ENCODE measurements at places on chromosomes 13 and 19.

DNA sequence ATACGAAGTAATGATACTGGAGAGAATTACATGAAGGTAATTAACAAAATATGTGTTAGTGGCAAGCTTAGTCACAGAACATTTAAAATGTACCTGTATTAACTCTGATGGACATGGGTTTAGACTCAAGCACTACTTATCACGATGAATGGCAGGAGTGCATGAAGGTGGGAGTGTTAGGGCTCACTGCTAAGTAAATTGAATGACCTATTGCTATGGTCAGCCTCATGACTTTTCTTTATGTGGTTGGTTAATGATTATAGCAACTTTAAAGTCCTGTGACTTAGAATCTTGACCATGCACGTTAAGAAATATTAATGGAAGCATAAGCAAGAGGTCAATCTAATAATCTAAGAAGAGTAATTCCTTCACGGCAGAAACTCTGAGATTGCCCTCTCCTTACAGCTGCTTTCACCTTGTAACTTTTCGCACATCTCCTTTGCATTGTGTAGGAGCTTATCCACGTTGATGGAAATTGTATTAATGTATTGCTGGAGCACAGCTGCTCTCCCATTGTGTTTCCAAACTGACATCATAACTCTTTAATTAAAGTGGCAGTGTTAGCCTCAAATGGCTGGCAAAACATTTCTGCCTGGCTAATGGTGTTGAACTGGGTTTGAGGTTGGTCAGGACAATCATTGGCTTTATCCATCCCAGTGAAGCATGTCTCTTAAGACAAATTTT, 114.5 kb downstream of the RXFP2 start:
- no peak for DNase-seq

- no peak for DNase-seq
These were observed 487.6 kb downstream of the EFNB2 start for GRCh38 chr13:106047859-106048258.

DNA sequence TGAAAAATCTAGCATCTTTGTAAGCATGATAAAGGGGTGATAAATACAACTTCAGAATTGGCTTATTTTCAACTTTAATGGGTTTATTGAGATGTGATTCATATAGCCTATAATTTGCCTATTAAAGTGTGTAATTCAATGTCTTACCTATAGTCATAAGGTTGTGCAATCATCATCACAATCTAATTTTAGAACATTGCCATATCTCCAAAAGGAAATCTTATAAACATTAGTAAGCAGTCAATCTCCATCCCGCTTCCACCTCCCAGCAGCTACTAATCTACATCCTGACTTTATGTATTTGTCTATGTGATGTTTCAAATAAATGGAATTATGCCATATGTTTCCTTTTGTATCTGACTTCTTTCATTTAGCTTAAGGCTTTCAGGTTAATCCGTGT, 145.2 kb upstream of the KLHL1 start:
- DNase-seq = no peak

DNA sequence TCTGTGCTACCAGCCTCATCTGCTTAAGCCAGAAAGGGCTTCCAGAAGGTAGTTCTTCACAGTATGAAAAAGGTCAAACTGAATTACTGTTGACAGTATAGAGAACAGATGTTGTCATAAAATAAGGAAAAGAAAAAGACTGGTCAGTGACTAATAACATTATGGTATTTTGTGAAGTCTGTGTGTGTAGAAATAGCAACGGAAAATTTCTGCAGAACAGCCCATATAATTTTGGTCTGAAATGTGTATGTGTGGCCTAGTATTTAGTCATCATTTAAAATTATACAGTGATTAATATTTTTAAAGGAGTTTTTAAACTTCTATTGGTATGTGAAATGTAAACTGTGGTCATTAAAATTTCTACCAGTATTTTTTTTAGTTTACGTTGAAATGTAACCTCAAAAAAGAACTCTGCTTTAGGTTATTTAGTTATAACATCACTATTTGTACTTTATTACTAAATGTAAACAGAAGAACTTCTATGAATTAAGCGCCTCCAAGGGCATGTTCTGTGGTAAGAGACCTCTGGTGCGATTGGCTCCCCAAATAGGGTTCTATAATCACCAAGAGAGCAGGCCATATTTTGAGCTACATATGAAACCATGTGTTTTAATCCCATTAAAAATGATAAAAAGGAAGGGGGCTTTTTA, 3.3 kb upstream of the GPR183 start:
- peak; percentile 83 for DNase-seq

GRCh38 chr19:2345794-2346663, 14.0 kb upstream of the TMPRSS9 start:
- DNase-seq = no peak

- DNase-seq = no peak
These were observed 99.4 kb downstream of the WASF3 start for GRCh38 chr13:26656919-26657318.

GRCh38 chr13:21047591-21048282, 13.6 kb downstream of the LATS2 start:
- DNase-seq = no peak

DNA sequence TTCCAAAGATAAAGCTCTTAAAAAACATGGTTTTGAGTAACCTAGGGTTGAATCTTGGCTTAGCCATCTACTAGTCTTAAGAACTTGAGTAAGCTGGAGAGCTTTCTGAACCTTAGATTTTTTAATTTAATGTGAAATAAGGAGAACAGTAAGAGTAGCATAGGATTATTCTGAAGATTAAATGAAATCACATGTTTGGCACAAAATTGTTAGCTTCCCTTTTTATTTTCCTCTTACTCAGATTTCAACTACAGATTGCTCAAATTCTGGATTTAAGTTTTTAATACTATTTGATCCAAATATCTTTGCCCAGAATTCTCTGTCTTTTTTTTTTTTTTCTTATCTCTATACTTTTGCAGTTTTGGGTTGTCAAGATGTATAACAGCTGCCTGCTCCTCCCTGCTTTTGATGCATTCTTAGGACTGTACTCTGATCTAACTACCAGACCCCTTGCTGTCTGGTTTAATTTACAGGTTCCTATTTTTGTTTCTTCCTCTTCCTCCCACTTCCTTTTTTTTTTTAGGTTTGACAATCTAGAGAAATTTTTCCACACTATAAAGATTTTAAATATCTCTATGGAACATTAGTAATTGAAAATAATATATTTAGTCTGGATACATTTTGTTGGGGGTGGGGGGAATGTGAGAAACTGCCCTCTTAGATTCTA, 12.3 kb downstream of the POMP start:
- DNase-seq = no peak

GRCh38 chr19:15475169-15475568, 4.1 kb downstream of the PGLYRP2 start:
- no peak for DNase-seq

GRCh38 chr13:80458543-80458942, 117.6 kb upstream of the SPRY2 start:
- no peak for DNase-seq

DNA sequence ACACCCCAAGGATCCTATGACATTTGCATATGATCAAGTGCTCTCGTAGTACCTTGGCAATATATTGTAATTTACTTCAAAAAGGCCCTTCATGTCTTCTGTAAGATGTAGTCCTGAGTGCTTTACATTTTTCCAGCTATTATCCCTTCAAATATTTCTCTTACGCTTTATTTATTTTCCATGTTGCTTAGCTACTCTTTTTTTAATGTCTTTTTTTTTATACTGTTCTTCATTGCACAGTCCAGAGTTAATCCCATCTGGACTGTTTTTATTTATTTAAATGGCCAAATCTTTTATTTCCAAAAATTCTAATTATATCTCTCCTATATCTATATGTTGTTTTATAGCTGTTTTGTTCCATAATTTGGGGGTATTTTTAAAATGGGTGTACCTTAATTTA, 371.3 kb downstream of the SLC7A1 start:
- no peak for DNase-seq

DNA sequence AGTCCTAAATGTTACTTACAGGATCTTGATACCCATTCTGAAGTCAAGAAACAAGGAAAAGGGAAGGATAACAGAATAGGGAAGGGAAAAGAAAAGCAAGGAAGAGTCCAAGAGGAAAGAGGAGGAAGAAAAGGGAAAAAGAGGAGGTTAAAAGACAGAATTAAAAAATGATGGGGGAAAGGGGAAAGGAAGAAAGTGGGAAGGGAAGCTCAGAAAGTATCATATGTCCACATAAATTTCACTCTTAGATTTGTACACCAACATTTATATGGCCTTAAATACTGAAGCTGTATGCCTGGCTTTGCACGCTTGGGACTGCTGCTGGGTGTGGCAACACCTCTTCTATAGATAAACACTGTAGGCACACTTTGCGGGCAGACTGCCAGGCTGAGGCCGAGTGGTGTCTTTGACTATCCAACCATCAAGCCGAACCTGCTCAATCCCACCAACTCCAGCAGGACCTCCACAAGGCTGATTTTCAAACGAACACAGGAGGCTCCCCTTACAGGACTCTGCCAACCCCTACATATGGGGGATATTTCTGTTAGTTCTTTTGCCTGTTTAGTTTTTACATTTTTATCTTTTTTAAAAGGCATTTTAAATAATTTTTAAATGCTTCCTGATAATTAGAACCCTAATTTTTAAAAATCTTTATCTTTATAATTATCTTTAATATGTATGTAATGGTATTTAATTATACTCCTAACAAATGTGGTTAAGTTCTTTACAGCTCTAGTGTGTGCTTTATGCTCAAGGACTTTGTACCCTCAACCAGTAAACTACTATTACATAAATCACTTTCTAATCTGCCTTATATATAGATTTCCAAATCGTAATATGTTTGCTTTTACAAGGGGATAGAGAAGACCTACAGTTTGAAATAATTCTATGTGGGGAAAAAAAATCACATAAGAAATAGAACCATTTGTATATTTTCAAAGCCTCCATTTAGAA, 154.2 kb downstream of the DIAPH3 start:
- DNase-seq = no peak

DNA sequence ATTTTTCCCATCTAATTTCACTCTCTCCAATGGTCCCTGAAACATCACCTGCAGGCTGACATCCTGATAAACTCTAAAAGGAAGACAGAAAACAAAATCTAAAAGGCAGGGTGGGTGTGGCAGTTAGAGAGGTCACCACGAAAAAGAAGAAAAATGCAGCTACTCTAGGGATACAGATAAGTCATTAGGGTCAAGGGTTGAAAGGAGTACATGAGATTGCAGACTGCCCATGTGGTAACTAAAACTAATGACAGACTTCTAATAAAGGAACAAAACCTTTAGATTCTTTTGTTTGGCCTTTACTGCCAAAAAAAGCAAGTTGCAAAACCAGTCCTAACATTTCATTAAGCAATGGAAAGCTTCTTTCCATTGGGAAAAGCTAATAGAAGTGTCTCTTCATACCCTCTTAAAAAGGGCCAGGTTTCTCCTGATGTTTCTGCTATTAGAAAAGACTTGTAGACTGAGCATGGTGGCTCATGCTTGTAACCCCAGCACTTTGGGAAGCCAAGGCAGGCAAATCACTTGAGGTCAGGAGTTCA, 31.0 kb downstream of the THSD1 start:
- no peak for DNase-seq

- no peak for DNase-seq
These were observed 14.7 kb upstream of the SLC25A30 start for GRCh38 chr13:45432737-45433380.

DNA sequence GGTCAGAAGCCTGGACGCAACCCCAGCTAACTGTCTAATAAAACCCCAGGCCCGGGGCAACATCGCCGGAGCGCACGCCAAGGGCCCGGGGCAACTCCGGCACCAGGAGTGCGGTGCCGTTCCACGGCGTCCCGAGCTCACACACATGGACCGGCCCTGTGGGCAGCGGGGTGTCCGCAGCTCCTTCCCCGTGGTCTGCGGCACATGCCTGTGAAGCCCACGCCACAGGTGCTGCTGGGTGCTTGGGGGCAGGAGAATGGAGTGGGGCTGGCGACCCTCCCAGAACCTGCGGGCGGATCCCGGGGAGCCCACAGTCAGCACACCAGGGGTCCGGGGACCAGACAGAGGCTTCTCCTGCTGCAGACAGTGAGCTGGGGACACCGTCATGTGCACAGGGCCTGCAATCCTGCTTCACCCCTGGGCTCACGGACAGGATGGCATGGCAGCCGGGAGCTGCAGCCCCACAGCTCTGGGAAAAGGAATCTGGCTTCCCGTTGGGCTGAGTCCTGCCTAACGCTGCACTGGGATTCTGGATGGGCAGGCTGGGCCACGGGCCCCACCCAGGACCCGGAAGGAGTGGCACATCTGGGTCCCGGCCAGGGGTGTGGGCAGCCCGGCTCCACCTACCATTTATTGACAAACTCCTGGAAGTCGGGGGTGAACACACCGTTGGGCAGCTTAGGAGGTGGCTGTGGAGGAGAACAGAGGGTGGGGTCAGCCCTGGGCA, 28.2 kb upstream of the ZBTB7A start:
- no peak for DNase-seq

GRCh38 chr13:98022210-98022609, 68.7 kb downstream of the IPO5 start:
- DNase-seq = no peak

DNA sequence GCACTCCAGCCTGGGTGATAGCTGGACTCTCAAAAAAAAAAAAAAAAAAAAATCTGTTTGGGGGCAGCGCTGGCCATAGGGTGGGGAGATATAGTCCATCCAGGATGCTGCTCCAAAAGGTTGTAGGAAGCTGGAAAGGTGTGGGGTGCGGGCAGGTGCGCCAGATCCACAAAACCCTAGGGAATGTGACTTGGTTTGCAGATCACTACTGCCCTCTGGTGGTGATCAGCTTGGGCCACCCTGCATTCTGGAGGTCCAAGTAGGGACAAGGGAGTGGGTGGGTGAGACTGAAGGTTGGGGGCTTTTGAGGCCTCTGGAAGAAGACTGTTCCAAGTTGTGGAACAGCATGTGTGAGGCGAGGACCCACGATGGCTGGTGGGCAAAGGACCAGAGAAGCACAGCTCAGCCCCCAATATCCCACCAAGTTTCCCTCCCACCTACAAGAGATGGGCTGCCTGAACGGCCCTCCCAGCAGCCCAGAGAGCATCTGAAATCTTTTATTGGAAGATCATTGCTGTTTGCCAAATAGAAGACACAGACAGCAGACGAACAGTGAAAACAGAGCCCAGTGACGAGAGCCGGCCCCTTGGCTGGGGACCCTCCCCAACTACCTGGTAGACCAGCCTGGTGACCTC, 10.4 kb upstream of the TYK2 start:
- no peak for DNase-seq

DNA sequence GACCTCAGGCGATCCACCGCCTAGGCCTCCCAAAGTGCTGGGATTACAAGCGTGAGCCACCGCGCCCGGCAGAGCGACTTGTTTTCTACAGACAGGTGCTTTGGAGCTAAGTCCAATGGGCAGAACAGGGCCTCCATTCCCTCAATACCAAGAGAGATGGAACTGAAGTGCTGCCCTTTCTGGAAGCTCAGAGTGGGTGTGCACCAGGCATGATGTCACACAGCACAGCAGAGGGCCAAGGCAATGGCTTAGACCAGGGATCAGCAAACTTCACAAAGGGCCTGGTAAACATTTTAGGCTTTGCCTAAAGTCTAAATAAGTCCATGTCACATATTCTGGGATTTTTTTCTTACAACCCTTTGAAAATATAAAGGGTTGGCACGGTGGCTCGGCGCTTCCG, 21.3 kb downstream of the TLE6 start:
- DNase-seq = no peak

- DNase-seq = no peak
These were observed 25.9 kb downstream of the ZFR2 start for GRCh38 chr19:3842948-3843347.

GRCh38 chr19:53912653-53913052, 3.6 kb downstream of the CACNG7 start:
- no peak for DNase-seq

Data from fibroblast of skin of left biceps (primary cell).